ENCODE measurements at places on chromosomes 16 and 17. TPM values are rescaled to one million over a fixed set of nuclear protein-coding genes. Genes with fewer than 3 reads are reported as not detected.

DNA sequence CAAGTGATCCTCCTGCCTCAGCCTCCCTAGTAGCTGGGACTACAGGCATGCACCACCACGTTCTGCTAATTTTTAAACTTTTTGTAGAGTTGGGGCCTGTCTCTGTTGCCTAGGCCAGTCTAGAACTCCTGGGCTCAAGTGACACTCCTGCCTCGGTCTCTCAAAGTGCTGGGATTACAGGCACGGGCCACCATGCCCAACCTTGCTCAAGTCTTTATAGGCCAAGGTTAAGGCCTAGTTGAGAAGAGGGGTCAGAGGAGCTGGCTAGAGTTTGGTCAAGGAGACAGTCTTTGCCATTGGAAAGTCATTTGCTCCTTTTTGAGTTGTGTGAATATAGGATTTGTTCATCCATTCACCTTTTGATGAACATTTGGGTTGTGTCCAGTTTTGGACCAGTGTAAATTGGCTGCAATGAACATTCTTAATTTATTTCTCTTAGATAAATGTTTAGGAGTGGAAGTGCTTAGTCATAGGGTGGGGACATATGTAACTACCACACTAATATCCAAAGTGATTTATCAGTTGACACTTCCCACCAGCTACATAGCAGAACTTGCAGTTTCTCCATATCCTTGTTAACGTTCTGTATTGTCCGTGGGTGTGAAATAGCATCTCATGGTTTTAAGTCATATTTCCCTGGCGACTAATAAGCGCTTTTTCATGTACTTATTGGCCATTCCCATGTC is 30.7 kb upstream of the ARHGAP17 start:
- no peak for DNase-seq

GRCh38 chr17:79855331-79856124 is 16.3 kb upstream of the CBX4 start:
- DNase-seq: no peak

- no peak for DNase-seq
These were observed 154.2 kb downstream of the MRM1 start for GRCh38 chr17:36755586-36755985.

Gene CD300LB
- 0.25 TPM for polyA plus RNA-seq

Gene TBC1D3H
- not detected for polyA plus RNA-seq

DNA sequence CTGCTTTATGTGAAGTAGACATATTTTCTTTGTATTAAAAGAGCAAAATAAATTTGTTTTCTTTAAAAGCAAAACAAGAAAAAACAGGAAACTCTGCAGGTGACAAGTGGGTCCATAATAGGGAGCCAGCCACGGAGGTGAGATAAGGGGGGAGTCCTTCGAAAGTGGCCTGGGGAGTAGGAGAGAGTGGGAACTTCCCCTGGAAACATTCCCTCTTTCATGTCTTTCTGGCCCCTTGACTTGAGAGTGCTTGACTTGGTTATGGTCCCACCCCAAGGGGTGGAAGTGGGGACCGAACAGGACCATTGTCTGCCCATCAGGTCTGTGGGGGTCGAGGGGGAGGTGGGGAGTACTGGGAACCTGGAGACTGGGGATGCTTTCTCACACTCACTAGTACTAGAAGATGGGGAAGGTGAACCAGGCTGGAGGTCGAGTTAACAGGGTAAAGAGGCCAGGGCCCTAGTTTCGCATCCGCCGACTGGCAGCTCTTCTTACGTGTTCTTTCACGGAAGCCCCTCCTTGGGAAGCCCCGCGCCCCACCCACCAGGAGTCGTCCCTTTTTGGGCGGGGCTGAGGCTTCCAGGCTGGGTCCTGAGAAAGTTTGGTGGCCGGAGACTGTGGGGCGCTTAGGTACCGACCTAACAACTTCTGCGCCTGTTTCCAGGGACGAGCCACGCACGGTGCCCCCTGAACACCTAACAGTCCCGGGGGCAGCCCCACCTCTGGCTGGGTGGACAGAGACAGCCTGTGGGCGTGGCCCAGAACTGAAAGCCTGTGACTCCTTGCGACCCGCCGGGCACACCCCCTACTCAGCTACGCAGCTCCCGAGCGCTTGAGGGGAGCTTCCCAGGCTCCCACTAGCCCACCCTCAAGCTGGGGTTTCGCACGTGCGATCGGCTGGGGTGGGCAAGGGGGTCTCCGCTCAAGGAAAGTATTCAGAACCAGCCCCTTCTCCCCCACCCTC is 790 bp downstream of the TRADD start:
- DNase-seq: no peak

Gene NOTUM
- 0.22 TPM for polyA plus RNA-seq

DNA sequence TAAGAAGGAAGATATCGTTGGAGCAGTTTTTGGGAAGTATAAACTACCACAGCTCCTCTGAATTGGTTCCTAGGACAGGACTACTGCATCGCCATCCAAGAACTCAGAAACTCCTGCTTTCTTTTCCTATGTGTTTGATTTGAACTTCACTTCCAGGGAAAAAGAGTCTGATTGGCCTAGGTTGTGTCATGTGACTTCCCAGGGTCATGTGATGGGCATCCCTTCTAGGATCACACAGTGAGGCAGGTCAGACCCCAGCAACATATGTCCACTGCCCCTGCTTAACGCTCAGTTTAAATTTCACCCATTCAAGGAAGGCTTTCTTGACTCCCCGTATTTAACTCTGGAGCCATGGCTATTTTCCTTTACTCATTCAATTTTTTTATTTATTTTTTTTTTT is 445.2 kb upstream of the SALL1 start:
- no peak for DNase-seq
